Stimulated activated CD4-positive, alpha-beta T cell treated with anti-CD3 and anti-CD28 coated beads, TNF-alpha, amount 100 ng/mL, for 1 hour (primary cell): ENCODE measurements at places on chromosomes 4 and X.

- DNase-seq = no peak
Measured at GRCh38 chrX:136028383-136028984, 43.2 kb downstream of the SLC9A6 start.

GRCh38 chr4:175622887-175623286 is 189.2 kb downstream of the GPM6A start:
- DNase-seq = no peak

DNA sequence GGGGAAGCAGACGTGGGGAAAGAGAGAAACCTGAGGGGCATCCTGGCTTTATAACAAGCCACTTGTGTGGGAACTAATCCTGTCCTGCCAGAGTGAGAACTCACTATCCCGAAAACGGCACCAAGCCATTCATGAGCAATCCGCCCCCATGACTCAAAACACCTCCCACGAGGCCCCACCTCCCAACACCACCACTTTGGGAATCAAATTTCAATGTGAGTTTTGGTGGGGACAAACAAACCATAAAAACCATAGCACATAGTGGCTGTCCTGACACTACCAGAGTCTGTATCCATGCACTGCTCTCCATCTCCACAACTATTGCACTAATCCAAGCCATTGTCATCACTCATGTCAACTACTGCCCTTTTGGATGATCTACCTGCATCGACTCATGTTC is 28.5 kb upstream of the SEPTIN6 start:
- no peak for DNase-seq

GRCh38 chr4:73619346-73619745 is 890 bp downstream of the RASSF6 start:
- no peak for DNase-seq

GRCh38 chr4:82136161-82136801 is 237.5 kb downstream of the HNRNPD start:
- no peak for DNase-seq

- DNase-seq = no peak
Measured at GRCh38 chr4:84939113-84939512, 27.4 kb downstream of the WDFY3 start.

DNA sequence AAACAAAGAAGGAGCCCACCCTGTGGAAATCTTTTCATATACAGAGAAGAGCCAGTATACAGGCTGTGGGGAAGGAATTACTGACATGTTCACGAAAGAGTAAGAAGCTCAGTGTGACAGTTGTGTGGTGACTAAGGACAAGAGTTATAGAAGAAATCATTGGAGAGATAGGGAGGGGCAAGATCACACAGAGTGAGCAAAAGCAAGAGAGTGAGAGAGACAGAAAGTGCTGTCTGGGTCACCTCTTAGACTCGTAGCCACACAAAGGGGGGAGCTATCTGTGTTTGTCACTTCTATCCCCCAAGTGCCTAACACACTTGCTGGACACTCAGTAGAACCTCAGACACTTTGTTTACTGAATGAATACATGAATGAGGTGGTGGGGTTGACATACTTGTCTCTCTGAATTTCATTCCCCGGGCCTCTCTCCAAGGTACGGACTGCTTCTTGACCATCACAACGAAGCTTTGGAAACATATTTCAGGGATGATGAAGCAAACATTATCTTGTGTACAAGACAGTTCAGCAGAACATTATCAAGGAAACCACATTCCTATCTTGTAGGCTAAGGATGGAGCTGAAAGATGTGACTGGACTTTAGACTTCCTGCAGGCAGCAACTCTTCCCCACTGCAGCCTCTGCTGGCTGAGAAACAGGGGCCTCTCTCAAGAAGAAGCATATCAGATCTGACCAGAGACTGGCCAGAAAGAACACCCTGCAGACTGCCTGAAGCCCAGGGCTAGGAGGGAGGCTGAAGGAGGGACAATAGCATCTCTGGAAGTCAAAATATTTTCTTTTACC is 168.2 kb downstream of the AMELX start:
- DNase-seq = no peak

DNA sequence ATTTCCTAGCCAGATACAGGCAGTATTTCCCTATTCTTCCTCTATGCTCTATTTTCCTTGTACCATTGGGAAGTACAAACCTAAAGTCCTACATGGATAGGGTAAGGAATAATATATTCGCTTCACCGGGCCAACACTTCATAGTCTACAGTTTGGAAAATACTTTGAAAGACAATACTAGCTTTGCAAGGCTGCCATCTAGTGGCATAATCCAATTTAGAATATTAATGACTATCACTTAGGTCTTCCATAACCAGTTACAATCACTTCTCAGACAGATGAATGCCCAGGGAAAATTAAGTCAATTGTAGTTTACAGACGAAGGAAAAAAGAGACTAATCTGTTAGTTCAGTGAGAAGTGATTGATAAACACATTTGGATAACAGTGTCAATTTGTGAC is 141.0 kb upstream of the FAM47C start:
- DNase-seq = no peak

- no peak for DNase-seq
Measured at GRCh38 chr4:60805500-60806313, 394.4 kb upstream of the ADGRL3 start.

GRCh38 chr4:151012376-151012775 is 2.7 kb downstream of the LRBA start:
- no peak for DNase-seq

DNA sequence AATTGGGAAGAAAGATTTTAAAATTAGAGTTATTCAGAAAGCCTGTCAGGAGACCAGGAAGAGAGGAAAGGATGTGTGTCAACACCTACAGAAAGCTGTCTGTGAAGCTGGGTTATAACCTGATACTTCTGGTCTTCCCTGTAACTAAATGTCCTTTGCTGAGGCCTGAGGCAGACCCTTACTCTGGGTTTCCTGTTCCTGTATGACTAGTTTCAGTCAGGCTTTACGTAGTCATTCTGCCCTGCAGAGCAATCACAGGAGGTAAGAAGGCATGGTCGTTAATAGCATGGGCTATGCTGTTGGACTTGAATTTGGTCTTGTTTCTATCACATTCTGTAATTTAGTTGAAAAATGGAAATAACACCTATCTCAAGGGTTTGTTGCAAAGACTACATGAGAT is 110.5 kb upstream of the IGFBP7 start:
- DNase-seq = no peak

- DNase-seq = no peak
Measured at GRCh38 chr4:127211650-127212560, 420.9 kb upstream of the INTU start.

DNA sequence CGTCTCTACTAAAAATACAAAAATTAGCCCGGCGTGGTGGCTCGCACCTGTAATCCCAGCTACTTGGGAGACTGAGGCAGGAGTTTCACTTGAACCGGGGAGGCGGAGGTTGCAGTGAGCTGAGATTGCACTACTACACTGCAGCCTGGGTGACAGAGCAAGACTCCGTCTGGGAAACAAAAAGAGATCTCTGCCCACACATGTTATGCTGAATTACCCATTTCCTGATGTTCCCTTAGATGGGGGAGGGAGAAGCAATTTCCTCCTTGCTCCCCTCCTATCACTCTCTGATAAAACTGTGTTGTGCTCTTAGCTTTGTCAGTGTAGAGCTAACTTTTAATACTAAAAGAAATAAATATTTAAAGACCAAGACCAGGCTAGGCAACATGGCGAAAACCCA is 102.5 kb downstream of the LARP7 start:
- no peak for DNase-seq

DNA sequence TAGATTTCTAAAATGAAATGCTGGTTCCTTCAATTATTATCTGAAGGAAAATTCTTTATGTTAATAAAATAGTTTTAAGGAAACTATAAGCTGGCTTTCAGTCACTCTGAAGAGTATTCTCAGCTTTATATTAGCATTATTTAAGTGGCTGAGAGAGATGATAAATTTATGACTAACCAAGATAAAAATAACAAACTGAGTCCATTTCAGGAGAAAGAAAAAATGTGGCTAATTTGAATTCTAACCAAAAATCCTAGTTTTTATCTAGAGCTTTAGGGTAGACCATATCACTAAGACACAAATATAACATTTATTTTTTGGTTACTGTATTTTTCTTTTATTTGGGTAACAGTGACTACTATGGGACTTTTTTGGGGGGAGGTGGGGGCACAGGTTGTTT is 59.4 kb upstream of the NAP1L5 start:
- DNase-seq = no peak

DNA sequence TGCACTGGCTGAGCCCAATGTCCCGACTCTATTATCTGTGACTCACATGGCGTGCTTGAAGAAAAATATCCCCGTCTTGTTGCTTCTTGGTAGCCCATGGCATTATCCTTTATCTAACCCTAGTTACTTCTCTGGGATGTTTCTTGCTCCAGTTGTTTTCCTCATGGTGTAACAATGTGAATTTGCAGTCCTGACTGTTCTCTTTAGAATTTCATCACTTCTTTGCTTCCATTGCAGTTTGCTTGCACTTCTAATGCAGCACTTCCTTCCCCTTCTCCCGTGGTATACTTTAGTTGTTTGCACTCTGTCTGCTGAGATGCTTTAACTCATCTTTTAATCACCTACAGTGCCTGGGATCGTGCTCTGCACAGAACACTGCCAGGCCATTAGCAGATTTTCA is 126.9 kb downstream of the MAML3 start:
- no peak for DNase-seq

- no peak for DNase-seq
Measured at GRCh38 chrX:21960569-21961541, 20.3 kb downstream of the SMS start.

DNA sequence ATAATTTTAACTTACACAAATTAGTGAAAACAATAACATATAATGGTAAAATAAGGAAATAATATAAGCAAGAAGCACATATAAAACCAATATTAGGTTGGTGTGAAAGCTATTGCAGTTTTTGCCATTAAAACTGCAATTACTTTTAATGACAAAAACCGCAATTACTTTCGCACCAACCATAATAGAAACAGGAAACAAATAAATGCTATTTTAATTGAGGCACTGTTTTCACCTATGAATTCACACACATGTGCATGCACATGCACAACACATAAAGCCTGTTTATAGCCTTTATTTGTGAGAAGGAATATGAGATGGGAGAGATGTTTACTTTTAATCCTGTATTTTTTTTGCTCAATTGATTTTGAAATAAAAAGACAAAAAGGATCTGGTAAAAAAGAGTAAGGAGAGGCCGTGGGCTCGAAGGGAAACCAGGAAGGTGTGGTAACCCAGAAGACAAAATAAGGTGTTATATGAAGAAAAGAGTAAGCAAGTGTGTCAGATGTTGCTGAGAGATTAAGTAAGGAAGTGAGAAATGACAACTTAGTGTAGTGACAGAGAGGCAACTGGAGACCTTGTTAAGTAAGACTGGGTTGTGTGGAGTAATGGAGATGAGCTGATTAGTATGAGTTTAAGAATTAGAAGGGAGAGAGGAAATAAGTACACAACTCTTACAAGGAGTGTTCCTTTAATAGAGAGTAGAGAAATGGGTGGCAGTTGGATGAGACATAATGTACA is 69.0 kb downstream of the KLHL13 start:
- DNase-seq = no peak

DNA sequence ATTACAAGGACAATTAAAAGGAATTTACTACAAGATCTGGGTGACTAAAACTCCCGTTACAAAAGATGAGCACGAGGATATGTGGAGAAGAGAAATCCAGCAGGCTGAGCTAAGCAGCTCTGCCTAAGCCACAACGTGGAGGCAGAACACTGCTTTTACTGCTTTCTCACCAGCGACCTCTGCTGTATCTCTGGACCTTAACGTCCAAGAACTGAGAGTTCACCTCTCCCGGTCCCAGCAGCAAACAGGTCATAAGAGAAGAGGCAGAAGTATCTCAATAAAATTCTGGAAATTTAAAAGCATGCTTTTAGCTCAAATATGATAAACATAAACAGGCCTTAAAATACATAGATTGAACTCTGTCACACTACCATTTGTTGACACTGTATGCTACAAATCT is 81.0 kb downstream of the ADGRA3 start:
- DNase-seq = no peak

DNA sequence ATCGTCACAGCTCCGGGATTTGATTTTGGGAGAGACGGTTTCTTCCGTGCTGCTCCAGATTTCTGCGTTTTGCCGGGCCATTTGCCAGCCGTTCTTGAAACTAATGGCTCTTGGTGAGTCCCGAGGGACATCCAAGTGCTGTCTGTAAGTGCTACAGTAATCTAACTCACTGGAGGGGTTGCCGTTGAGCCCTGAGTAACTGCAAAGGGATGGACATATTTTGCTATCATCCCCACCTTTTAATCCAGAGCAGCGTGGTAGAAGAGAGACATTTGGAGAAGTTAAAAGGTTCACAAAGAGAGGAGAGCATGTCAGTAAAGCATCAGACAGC is 88.9 kb upstream of the PDLIM3 start:
- DNase-seq = no peak

GRCh38 chrX:48531358-48531959 is 8.1 kb upstream of the TBC1D25 start:
- DNase-seq = no peak

DNA sequence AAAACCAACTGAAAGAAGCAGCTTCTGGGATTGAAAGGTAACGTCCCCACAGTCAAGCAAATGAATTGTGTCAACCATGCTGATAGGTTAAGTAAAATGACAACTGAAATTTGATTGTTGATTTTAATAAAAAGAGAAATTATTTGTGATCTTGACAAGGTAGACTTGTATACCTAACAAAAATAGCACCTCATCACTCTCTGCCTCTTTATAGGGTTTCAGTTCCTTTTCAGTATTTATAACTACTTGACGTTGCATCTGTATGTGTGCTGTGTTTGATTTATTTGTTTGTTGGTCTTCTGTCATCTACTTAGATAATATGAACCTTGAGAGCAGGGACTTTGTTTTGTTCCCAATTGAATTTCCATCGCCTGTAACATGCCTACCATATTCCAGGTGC is 7.9 kb upstream of the PPP3CA start:
- no peak for DNase-seq

GRCh38 chrX:48497871-48498270 is 10.9 kb upstream of the PORCN start:
- no peak for DNase-seq

- no peak for DNase-seq
Measured at GRCh38 chr4:43709443-43709842, 739.2 kb downstream of the KCTD8 start.

- DNase-seq = no peak
Measured at GRCh38 chr4:43049326-43049725, 156.8 kb downstream of the GRXCR1 start.

- DNase-seq = no peak
Measured at GRCh38 chr4:127586922-127587571, 45.7 kb upstream of the INTU start.

DNA sequence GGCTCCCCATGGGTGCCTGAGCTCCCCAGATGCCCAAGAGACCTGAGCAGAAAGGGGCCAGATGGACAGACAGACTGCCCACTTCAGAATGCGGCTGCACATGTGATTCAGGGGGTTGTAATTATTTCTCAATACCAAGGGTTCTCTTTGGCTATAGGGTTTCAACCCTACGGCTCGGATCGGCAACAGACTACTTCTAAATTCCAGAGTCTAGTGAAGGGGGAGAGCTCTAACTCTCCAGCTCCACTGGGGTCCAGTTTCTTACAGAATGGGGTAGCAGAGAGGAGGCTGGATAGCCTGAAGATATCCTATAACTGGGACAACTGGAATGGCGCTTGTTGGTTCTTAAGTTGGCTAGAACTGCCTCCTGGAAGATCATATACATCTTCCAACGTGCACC is 136.3 kb downstream of the MGST2 start:
- no peak for DNase-seq
